ENCODE measurements at places on chromosomes 16 and 17. TPM values are rescaled to one million over a fixed set of nuclear protein-coding genes. Genes with fewer than 3 reads are reported as not detected.
A peak's percentile ranks its signal among the peaks of the same experiment; 100 is the strongest.

- no peak overlapping the region for H3K27ac ChIP-seq
- H3K27me3 ChIP-seq = no peaks in the 10 kb centered on the region
- no peak for DNase-seq
- peaks cover 100% of the 10 kb centered on the region for H3K36me3 ChIP-seq
- no peak overlapping the region for H3K4me3 ChIP-seq
Observed at GRCh38 chr16:18833707-18834505, 32.6 kb upstream of the ARL6IP1 start.

DNA sequence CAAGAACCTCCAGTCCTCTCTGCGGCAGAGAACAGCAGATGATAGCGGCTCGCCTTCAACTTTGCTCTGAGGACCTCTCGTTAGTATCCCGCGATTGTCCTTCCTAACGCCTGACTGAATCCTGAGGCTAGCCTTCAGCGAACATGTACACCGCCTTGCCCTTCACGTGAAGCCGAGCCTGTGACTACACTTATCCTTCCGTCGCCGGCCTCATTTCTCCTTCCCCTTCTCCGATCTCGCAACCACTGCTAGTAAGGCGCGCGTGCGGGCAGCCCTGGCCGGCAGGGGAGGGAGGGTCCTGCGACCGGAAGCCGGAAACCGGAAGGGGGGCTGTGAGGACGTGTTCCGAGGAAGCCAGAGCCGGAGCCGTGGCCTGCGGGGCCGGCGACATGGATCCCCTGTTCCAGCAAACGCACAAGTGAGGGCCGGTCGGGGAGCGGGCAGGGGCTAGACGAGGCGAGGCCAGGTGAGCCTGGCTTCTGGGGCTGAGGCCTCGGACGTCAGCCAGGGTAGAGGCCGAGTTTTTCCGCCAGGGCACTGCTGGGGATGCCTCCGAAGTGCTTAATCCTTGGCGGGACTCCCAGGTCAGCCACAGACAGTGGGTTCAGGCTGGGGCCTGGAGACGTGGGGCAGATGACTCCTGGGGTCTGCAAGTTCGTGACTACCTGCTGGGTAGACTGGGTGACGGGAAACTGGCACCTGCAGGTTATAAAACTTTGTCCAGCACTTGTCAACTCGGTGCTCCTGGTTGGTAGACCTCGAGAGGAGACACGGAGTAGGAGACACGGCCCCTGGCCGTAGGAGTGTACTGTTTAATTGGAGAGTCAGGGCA lies at the start of gene GOSR2:
TSS of gene GOSR2 (plus strand) at position 357 of the 832 bp plus-strand sequence. CDS start at position 390, 33 bp downstream.
- peaks cover 26% of the 10 kb centered on the region for H3K4me1 ChIP-seq
- no peaks in the 10 kb centered on the region for H3K36me3 ChIP-seq
- H3K27ac ChIP-seq = peak within 1 kb of the TSS; percentile 98
- H3K4me3 ChIP-seq = peak within 1 kb of the TSS; percentile 85
- DNase-seq = peak; percentile 97

GRCh38 chr17:77054936-77055335 lies 85.8 kb upstream of the SEC14L1 start:
- no peaks in the 10 kb centered on the region for H3K4me1 ChIP-seq
- peaks cover 53% of the 10 kb centered on the region for H3K27me3 ChIP-seq
- no peak for DNase-seq
- no peak overlapping the region for H3K4me3 ChIP-seq
- no peaks in the 10 kb centered on the region for H3K36me3 ChIP-seq
- no peak overlapping the region for H3K27ac ChIP-seq

DNA sequence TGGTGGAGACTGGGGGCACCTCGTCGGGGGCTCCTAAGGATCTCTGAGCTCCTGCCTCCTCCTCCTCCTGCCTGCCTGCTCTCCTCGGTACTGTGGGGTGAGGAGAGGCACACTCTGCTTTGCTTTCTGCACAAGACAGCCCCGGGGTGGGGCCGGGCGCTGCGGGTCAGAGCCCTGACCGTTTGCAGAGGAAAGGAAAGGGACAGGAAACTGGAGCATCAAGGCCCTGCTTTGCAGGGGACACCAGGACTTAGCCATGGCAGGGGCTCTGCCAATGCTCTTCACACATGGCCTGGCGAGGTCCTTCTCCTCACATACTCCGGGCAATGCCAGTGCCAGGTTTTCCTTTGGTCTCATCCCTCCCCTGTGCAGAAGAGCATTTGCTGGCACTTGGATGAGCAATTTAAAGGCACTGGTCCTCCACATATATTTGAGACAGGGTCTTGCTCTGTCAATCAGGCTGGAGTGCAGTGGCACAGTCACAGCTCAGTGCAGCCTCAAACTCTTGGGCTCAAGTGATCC lies 23.8 kb upstream of the DOC2B start:
- H3K4me3 ChIP-seq = no peak overlapping the region
- no peak overlapping the region for H3K27ac ChIP-seq
- H3K27me3 ChIP-seq = peaks cover 11% of the 10 kb centered on the region
- H3K4me1 ChIP-seq = no peaks in the 10 kb centered on the region
- DNase-seq = peak; percentile 67

GRCh38 chr16:47779201-47780016 lies 318.3 kb downstream of the PHKB start:
- peak; percentile 73 for DNase-seq
- no peaks in the 10 kb centered on the region for H3K27me3 ChIP-seq
- no peak overlapping the region for H3K27ac ChIP-seq
- H3K4me1 ChIP-seq = peaks cover 6% of the 10 kb centered on the region
- H3K4me3 ChIP-seq = peak overlapping the region; percentile 20

DNA sequence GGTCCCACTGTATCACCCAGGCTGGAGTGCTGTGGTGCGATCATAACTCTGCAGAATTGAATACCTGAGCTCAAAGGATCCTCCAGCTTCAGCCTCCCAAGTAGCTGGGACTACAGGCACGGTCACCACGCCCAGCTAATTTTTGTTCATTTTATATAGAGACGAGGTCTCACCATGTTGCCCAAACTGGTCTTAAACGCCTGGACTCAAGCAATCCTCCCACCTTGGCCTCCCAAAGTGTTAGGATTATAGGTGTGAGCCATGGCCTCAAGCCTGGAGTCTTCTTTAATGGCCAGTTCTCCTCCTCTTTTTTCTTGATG lies 484 bp downstream of the CD300LB start:
- H3K27me3 ChIP-seq = peaks cover 46% of the 10 kb centered on the region
- no peak overlapping the region for H3K4me3 ChIP-seq
- no peak overlapping the region for H3K27ac ChIP-seq
- DNase-seq = no peak

DNA sequence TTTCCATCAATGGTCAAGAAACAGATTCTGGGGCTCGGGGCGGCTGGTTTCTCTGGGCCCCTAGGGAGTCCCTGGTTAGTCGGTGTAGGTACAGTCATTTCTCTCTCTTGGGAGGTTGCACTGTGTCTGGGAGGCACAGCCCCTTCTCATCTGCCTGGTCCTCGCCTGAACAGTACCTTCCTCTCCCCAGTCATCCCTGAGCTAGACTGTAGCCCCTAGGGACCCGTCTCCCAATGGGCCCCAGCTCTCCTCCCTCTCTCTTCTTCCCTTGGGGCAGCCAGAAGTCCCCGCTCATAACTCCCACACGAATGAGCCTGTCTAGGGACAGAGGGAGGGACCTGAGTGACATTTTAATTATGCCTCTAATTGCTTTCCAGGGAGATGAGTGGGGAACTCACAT lies 20.2 kb upstream of the CPSF4L start:
- no peak overlapping the region for H3K4me3 ChIP-seq
- peaks cover 56% of the 10 kb centered on the region for H3K4me1 ChIP-seq
- no peaks in the 10 kb centered on the region for H3K27me3 ChIP-seq
- H3K36me3 ChIP-seq = peaks cover 10% of the 10 kb centered on the region
- H3K27ac ChIP-seq = no peak overlapping the region

- no peaks in the 10 kb centered on the region for H3K27me3 ChIP-seq
- H3K27ac ChIP-seq = no peak overlapping the region
- peak; percentile 68 for DNase-seq
- H3K4me1 ChIP-seq = peaks cover 34% of the 10 kb centered on the region
Observed at GRCh38 chr16:84931506-84931905, 79.8 kb downstream of the ZDHHC7 start.

DNA sequence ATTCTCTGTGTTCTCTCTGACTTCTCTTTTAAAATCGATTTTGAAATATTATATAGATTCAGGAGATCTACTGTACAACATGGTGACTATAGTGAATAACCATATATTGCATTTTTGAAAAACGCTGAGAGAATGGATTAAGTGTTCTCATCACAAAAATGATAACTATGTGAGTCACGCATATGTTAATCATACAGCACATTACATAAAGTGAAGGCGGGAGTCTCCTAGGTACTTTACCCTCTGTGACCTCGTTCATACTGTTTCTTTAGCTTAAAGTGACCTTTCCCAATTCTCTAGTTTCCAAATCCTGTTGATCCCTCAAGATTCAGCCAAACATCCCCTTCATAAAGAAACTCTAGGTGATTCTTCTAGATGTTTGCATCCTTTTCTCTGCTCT lies 3.1 kb upstream of the KRTAP3-2 start:
- no peaks in the 10 kb centered on the region for H3K36me3 ChIP-seq
- no peaks in the 10 kb centered on the region for H3K4me1 ChIP-seq
- H3K4me3 ChIP-seq = no peak overlapping the region
- H3K27me3 ChIP-seq = no peaks in the 10 kb centered on the region
- no peak overlapping the region for H3K27ac ChIP-seq

DNA sequence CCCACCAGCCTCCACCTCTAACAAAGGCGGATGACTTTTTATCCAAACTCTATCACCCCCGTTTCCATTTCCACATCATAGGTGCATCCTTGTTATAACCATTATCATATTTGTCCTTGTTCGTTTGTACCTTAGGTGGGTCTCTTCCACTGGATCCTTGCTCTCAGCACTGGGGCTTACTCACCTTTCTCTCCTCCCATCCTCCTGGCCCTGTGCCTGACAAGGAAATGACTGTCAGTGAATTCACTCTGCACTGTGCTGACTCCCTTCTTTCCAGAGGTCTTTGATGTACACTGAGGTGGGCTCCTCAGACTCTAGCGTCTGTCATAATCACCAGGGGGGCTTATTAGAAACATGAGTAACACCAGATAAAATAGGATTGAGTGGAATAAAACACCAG lies 3.1 kb downstream of the GSG1L2 start:
- no peaks in the 10 kb centered on the region for H3K4me1 ChIP-seq
- no peaks in the 10 kb centered on the region for H3K36me3 ChIP-seq
- H3K27ac ChIP-seq = no peak overlapping the region
- no peak for DNase-seq

- H3K27me3 ChIP-seq = no peaks in the 10 kb centered on the region
- no peak overlapping the region for H3K27ac ChIP-seq
- DNase-seq = no peak
- H3K36me3 ChIP-seq = no peaks in the 10 kb centered on the region
- no peaks in the 10 kb centered on the region for H3K4me1 ChIP-seq
Observed at GRCh38 chr17:40374821-40375498, 10.4 kb upstream of the GJD3 start.

GRCh38 chr16:86625821-86626220 lies 47.5 kb downstream of the FOXL1 start:
- H3K4me3 ChIP-seq = no peak overlapping the region
- no peaks in the 10 kb centered on the region for H3K4me1 ChIP-seq
- no peak for DNase-seq

GRCh38 chr17:82930043-82930923 lies 90.5 kb upstream of the ZNF750 start:
- no peaks in the 10 kb centered on the region for H3K27me3 ChIP-seq
- DNase-seq = peak; percentile 67
- peaks cover 10% of the 10 kb centered on the region for H3K4me1 ChIP-seq
- H3K36me3 ChIP-seq = peaks cover 100% of the 10 kb centered on the region

DNA sequence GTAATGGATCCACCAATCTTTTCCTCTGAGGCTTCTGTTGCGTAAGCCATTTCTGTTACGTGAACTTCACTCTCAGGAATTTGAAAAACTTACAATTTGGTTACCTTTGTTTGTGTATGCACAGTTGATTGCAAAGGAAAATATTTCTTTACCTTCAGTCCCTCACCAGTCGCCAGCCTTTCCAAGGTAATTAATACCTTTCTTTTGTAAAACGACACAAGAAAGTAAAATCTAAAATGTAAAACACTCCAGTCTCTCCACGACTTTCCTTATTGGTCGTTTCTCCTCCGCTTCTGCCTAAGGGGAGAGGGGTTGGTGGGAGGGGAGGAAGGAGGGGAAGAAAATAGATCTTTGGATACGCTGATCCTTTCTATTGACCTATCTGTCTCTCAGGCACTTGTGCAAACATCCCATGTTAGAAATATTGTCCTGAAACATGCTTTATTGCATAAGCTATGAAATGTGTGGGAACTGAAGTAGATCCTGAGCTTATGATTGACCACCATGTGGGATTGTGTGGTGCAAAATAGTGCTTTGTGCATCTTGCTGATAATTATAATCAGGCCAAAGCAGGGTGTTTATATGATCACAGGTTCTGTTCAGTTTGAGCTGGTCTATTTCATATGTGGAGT lies 32.4 kb upstream of the EFCAB13 start:
- H3K36me3 ChIP-seq = no peaks in the 10 kb centered on the region
- DNase-seq = no peak
- H3K27ac ChIP-seq = no peak overlapping the region
- H3K4me1 ChIP-seq = no peaks in the 10 kb centered on the region

DNA sequence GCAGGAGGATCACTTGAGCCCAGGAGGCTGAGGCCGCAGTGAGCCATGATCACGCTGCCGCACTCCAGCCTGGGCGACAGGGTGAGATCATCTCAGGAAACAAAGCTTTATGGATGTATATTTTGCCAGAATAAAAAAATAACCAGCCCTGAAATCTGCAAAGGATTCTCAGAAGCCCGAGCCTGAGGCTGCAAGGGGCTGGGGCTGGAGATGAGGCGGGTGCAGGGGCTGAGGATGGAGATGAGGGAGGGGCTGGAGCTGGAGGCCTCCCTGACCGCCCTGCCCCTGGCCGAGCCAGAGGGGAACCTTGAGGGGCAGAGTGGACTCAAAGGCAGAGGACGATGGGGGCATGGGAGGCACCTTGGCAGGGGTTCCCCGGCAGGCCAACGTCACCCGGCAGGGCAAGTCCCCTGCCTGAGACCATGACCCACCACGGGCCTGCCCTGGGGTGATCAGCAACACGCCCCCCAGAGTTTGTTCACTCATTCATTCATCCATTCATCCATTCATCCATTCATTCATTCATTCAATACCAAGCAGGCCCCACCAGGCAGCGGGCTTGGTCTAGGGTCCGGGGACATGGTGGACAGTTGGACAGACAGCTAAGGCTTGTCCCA lies 32.5 kb downstream of the PIEZO1 start:
- no peaks in the 10 kb centered on the region for H3K27me3 ChIP-seq
- no peak overlapping the region for H3K27ac ChIP-seq
- peaks cover 39% of the 10 kb centered on the region for H3K4me1 ChIP-seq
- peaks cover 8% of the 10 kb centered on the region for H3K36me3 ChIP-seq

GRCh38 chr16:72091217-72091616 lies 2.2 kb downstream of the TXNL4B start:
- H3K4me3 ChIP-seq = no peak overlapping the region
- H3K36me3 ChIP-seq = peaks cover 42% of the 10 kb centered on the region
- DNase-seq = no peak
- H3K27me3 ChIP-seq = no peaks in the 10 kb centered on the region

Gene TOM1L1
- 4.3 TPM for total RNA-seq

Gene SMIM22
- total RNA-seq = not detected

Gene TEX14
- 0.39 TPM for total RNA-seq

Gene KRTAP4-4
- not detected for total RNA-seq

Gene PRAC2
- total RNA-seq = not detected

Data from spleen (tissue), 13 donors.